Stimulated activated CD8-positive, alpha-beta memory T cell treated with anti-CD3 and anti-CD28 coated beads, Interleukin-12 subunit alpha, Interleukin-12 subunit beta, amount 100 ng/mL, for 1 hour (primary cell): ENCODE measurements at places on chromosomes 5 and 9.

GRCh38 chr5:167840527-167841130 is 450.8 kb upstream of the WWC1 start:
- no peak for DNase-seq

GRCh38 chr5:54656261-54656728 is 138.7 kb downstream of the SNX18 start:
- no peak for DNase-seq

GRCh38 chr5:170623576-170624181 is 119.9 kb downstream of the KCNIP1 start:
- DNase-seq: no peak

DNA sequence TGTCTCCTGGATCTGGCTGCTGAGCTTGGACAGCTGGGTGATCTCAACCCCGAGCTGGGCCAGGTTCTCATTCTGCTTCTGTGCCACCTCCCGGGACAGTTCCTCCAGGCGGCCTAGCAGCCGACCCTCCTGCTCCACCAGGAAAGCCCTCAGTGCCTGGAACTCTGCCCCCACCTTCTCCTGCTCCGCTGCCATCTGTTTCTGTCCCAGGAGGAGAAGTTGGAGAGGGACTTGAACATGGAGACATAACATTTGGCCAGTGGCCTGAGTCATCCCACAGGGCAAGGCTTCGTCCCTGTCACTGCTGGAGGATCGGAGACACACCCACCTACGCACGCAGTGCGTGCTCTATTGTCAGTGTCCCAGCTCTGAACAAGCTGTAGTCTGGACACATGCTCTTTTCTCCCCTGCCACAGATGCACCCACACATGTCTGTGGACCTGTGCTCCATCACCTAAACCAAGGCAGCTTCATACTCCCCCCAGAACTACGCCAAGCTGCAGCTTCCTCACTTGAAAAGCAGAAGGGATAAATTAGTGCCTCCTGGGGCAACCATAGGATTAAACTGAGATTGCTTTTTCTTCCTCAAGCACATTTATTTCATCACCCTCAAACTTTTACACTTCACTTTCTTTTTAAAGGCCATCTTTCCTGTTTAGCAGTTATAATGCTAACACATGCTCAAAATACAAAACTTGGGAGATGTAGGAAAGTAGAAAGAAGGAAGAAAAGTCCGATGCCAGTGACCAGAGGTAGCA is 4.9 kb downstream of the TRIM7 start:
- DNase-seq: no peak

- DNase-seq: no peak
Measured at GRCh38 chr5:62299101-62299500, 6.9 kb upstream of the KIF2A start.

GRCh38 chr5:132526974-132527564 is 16.3 kb downstream of the IL5 start:
- DNase-seq: no peak
